Stimulated activated CD8-positive, alpha-beta memory T cell treated with anti-CD3 and anti-CD28 coated beads, Interleukin-15, amount 100 ng/mL, for 4 hours (primary cell): ENCODE measurements at places on chromosomes 3 and 15.

GRCh38 chr3:78937475-78937874, 830.3 kb downstream of the ROBO1 start:
- DNase-seq: no peak

DNA sequence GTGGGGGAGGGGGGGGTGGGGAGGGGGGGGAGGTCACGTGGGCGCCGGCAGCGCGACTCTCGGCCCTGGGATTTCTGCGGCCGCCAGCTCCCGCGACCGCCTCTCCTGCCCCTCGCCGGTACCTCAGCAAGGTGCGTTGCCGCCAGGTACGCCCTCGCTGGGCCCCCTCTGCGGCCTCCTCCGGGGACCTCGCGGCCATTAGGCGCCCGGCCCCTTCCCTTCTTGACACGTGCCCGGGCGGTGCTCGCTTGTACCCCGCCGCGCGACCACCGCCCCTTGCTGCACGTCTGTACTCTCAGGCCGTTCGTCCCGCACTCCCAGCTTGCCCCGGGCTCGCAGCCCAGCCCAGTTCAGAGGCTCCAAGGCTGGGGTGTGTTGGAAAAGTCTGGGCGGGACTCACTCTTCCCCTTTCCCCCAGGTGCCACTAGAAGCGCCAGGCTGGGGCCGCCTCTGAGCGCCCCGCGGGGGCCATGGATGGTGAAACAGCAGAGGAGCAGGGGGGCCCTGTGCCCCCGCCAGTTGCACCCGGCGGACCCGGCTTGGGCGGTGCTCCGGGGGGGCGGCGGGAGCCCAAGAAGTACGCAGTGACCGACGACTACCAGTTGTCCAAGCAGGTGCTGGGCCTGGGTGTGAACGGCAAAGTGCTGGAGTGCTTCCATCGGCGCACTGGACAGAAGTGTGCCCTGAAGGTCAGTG, at the start of gene MAPKAPK3:
MAPKAPK3 (plus strand) TSS at position 56 of the 696 bp plus-strand sequence; CDS start at position 471, 415 bp downstream.
- DNase-seq: no peak

DNA sequence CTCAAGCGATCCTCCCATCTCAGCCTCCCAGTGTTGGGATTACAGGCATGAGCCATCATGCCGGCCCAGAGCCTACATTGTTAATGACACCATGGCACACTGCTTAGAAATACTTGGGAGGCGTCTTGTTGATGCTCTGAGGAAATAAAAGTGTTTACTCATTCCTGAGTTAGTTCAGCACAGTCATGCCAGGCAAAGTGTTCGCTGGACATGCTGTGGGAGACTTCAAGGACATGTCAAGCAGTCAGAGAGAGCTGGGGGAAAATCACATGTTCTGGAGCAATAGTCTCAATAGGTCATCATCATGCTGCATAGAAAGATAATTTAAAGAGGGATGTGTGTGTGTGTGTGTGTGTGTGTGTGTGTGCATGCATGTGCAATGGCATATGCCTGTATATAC, 37.5 kb downstream of the TTC23 start:
- no peak for DNase-seq

GRCh38 chr3:174101244-174101643, 703.7 kb downstream of the NLGN1 start:
- DNase-seq: no peak

DNA sequence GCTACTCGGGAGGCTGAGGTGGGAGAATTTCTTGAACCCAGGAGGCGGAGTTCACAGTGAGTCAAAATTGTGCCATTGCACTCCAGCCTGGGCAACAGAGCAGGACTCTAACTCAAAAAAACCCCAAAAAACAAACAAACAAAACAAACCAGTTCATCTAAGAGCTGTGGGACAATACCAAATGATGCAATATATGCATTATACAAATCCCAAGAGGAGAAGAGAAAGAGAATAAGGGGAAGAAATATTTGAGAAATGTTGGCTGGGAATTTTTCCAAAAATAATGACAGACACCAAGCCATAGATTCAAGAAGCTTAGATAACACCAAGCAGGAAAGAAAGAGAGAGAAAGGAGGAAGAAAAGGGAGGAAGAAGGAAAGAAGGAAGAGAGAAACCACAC, 82.5 kb downstream of the KLF13 start:
- DNase-seq: no peak

DNA sequence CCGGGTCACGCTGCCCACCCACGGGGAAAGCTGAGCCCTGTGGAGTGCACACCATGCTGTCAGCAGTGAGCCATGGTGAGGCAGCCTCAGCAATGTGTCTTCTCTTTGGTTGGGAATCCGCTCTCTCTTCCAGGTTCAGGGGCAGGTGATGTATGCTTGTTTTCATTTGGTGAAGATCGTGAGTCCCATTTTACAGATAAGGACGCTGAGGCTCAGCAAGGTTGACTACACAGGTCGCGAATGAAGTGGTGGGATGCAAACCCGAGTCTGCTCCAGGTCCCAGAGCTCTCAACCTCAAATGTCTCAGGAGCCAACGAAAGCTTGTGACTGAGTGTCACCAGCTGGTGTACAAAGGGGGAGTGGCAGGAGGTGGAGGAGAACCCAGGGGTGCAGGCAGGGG, 74.3 kb downstream of the RPN1 start:
- no peak for DNase-seq

- DNase-seq: no peak
Observed at GRCh38 chr3:31275038-31275572, 257.6 kb upstream of the STT3B start.

DNA sequence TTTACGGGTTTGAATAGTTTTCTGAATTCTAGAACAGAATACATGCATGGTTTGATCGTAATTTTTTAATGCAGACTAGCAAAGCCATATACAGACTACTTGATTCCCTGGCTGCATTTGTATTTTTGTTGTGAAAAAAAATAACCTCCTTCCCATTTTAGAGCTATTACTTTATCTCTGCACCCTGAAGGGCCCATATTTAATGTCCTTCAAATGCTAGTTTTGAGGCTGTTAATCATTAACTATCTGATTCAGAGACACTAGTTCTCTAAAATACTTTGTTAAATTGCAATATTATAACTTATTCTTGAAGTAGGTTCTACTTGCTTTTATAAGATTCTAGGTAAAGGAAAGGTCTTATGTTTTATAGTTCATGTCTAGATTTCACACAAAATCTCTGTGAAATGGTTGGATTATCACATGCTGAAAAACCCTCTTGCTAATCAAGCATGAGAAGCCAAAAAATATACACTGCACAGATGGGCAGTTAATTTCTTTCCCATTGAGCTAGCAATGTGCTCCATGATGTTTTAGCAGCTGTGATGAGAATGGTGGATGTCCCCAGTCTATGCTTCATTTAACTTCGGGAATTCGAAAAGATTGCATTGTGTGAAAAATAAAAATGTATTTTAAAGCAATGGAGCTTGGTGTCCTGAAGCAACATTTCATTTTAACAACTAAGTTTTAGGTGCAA, 634.0 kb upstream of the BCHE start:
- DNase-seq: no peak

- no peak for DNase-seq
Observed at GRCh38 chr3:139020868-139021234, at the start of gene PRR23B. Gene PRR23B, minus strand, starts transcription at chr3:139020926. Its CDS starts 265 bp downstream, at chr3:139020661.
